ENCODE measurements at places on chromosomes 3 and 15. TPM values are rescaled to one million over a fixed set of nuclear protein-coding genes. Genes with fewer than 3 reads are reported as not detected.

RPUSD2 gene
- total RNA-seq = 9.3 TPM

CFAP100 gene
- not detected for total RNA-seq

GPR62 gene
- total RNA-seq = 0.34 TPM

STRIT1 gene
- total RNA-seq = not detected

TUSC7 gene
- total RNA-seq = not detected

TRAIP gene
- total RNA-seq = 17.4 TPM

GABRR3 gene
- not detected for total RNA-seq

ACAN gene
- not detected for total RNA-seq

ROBO1 gene
- 41.2 TPM for total RNA-seq

GHSR gene
- total RNA-seq = not detected

SHC4 gene
- total RNA-seq = 5.0 TPM

GRCh38 chr3:72164635-72164978 lies 379.7 kb upstream of the PROK2 start:
- no peak for DNase-seq

- DNase-seq = no peak
Measured at GRCh38 chr3:183117056-183117455, 17.8 kb upstream of the MCCC1 start.

GRCh38 chr3:134713671-134714070 lies 62.8 kb upstream of the KY start:
- DNase-seq = no peak

DNA sequence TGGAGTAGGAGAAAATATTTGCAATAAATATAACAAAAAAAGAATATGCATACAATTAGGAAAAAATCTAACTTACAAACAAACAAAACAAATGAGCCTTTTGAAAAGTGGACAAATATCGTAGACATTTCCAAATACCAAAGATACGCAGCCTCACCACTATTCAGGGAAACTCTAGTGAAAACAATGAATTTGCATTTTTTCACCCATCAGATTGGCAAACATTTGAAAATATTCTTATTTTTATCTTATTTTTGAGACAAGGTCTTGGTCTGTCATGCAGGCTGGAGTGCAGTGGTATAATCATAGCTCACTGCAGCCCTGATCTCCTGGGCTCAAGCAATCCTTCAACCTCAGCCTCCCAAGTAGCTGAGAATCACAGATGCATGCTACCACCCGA lies 15.5 kb downstream of the AP3S2 start:
- no peak for DNase-seq

DNA sequence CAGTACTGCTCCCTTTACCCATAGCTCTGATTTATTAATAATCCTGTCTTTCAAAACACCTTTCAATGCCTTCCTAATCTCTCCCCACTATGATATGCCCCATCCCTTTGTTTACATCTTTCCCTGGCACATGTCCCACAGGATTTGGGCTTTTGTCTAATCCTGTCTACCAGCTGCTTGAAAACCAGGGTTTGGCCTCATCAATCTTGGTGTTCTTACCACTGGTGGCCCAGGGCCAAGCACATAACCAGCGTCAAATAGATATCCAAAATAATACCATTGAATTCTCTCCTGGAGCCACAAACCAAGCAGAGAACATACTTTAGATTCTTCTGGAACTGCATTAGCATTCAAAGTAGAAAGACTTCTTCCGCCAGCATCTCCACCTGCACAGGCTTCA lies 104.8 kb upstream of the PPP2R3A start:
- DNase-seq = no peak

DNA sequence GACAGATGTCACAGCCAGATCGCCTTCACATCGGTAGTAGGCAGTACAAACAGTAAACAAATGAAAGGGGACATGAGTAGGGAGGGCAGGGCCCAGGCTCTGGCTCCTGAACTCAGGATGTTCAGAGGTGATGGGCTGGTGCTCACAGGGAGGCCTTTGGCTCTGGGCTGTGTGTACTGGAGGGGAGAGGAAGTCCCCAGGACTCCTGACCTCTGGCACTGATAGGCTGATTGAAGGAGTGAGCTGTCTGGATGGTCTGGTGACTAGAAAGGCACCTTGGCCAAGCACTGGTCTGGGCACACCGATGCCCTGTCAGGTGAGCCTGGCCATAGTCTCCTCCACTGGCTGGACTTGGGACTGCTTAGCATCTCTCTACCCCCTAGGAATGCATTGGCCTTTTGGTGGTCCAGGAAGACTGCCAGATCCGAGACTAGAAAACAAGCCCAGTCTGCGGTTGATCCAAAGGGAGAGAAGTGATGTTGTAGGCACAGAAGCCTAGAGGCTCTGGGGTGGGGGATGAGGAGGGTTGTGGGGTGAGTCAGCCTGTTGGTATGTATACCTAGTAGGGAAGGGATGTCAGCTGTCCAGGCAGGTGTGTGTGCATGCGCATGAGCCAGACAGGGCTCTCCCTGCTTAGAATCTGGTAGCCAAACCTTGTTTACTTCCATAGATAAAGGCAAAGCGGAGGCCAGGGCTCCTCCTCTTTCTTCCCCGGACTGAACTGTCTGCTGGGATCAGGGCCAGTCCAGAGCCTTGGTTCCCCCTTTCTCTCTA lies 1.9 kb downstream of the SPINT1 start:
- DNase-seq = no peak

GRCh38 chr3:131701153-131701770 lies 198.5 kb upstream of the MRPL3 start:
- DNase-seq = no peak

DNA sequence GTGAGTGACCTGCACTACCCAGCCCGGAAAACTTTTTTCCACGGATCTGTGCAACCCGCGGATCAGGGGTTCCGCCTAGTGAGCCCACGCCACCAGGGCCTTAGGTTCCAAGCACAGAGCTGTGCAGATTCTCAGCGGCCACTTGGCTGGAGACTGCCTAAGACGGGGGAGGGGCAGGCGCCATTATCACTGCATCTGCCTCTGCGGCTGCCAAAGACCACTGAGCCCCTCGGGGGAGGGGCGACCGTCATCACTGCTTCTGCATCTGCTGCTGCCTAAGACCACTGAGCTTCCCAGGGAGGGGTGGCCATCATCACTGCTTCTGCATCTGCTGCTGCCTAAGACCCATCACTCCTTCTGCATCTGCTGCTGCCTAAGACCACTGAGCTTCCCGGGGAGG lies 460.2 kb downstream of the OCA2 start:
- DNase-seq = no peak

DNA sequence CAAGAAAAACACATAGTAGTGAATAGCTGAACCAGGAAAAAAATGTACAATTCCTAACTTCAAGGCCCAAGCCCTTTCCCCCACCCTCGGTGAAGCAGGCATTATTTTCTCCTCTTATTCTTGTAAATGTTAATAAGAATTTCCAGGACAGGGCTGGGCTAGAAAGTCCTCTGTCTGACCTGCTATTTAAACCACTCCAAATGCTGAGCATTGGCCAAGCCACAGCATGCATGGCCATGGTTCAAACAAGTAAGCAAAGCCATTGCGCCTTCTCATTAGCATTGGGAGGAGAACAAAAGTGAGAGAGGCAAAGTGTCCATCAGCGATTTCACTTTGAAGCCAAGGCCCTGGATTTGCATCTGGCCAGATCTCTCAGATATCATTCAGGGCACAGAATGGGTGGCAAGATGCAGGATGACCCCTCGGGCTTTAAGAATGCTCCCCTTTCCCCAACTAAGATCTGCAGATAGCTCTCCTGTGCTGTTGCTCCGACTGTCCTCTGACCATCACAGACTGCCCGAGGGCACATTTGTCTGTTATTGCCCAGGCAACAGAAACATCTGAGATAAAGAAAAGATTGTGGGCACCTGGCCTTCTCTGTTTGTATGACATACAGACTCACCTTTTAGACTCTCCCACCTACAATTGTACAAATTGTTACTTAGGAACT lies 46.3 kb downstream of the CEMIP start:
- DNase-seq = no peak

DNA sequence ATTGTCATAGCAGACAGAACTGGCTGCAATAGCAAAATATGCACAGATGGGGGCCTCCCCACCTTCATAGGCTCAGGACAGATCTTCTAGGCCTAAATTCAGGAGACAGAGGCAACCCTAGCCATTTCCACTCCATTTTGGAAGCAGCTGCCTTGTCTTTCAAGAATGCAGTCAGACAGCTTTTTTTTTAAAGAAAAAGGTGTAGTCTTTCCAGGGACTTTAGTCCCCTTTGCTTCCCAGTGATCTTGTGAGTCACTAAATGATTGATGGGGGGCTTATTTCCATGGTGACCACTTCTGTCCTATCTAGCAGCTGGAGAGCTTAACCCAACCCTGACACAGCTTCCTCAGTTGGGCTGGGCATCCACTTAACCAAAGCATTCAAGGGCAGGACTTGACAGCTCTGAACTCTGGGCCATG lies 165.9 kb downstream of the TPRG1 start:
- no peak for DNase-seq

DNA sequence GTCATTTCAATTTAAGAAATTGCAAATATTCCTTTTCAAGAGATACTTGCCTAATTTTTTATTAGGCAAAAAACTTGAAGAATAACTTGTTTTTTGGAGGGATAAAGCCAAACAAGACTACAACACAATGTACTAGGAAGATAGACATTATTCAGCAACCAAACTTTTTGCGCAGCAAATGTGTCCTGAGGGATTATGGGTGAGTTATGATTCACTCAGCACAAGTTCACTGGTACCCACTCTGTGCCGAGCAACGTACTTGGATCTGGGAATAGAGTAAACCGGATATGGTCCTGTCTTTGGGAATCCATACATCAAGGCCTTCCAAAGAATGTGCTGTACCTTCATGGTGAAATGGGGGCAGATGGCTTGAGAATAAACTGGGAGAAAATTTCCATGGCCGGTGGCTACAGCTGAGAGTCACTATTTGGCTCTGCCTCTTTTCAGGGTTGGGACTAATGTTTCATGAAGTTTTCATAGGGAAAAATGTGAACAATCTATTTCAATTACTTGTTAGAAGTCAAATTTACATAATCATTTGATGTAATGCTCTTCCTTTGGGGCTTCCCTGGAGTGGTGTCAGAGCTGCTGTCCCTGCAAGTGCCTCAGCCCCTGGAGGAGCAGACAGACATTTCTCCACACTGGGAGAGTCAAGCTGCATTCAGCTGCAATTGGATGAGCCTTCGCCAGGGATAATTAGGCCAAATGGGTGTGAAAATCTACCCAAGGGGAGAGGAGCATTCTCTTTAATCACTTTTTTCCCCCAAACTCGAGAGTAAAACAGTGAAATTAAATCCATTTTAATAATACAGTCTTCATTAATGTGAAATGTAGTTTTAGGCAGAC lies 315.2 kb downstream of the CLSTN2 start:
- DNase-seq = no peak

DNA sequence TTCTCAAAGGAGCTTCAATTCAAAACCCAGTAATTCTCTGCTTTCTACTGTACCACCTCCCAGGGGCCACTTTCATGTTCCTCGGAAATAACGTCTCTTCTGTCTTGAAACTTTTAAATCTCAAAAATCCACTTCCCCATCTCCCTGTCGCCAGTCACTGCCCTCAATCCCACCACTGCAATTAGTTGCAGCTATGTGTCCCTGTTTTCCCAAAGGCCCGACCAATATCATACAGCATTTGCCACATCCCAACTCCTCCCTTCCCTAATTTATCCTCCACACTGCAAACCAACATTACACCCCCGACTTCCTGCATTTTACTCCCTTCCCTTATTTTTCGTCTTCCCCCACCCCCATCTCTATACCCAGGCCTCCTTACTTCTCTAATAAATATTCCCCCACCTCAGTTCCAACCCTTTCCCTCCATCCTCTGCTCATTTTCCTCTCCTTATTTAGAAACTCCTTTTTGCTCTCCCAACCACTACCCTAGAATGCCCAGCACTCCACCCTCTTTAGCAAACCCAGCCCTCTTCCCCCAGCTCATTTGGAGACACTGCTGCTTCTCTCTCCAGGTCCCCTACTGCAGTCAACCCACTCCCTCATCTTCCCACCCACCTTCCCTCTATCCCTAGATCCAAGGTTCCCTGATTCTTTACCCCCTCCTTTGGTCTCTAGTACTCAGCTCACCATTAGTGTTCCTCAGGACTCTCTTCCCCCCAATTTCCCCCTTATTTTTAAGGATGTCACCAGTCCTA lies 1.1 kb downstream of the NPTN start:
- DNase-seq = peak; percentile 62

- DNase-seq = no peak
Measured at GRCh38 chr3:121988146-121988545, 33.9 kb downstream of the ILDR1 start.

GRCh38 chr3:152087153-152087552 lies 181.6 kb upstream of the MBNL1 start:
- no peak for DNase-seq

- no peak for DNase-seq
Measured at GRCh38 chr3:166013073-166013679, 176.0 kb upstream of the BCHE start.
